BJ (cell line): ENCODE measurements at places on chromosomes 4 and X.

DNA sequence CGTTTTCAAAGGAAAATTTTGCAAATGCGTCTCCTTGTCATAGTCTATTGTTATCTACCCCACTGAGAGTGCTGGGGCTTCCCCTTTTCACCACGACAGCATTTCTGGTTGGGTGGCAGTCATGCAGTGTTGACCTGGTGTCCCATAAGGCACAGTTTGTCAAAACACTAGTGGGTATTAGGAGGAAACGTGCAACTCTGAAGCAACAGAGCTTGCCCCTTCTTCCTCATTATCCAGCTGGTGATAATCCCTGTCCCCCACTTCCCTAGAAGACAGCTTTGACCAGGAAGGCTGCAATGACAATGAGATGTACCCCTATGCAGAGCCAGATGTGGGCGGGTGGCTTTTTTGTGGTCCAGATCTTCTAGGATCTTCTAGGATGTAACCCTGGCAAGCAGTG is 1.8 kb downstream of the TBC1D1 start:
- no peak for DNase-seq

DNA sequence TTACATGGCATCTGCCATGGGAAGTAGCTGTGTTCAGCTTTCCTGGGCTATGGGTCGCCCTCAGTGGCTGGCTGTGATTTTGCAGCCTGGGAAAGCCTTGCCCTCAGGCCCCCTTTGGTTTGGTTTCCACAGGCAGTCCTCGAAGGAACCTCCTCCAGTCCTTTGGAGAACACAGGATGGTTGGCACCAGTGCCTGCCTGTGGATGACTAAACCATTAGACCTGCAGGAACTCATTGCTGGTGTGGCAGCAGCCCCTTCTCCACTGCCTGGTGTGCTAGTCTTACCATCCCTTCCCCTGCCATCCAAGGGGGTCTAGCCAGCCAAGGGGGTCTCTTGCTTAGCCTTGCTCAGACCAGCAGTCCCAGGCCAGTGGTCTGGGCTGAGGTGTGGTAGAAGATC is 71.4 kb upstream of the PJA1 start:
- DNase-seq: no peak

DNA sequence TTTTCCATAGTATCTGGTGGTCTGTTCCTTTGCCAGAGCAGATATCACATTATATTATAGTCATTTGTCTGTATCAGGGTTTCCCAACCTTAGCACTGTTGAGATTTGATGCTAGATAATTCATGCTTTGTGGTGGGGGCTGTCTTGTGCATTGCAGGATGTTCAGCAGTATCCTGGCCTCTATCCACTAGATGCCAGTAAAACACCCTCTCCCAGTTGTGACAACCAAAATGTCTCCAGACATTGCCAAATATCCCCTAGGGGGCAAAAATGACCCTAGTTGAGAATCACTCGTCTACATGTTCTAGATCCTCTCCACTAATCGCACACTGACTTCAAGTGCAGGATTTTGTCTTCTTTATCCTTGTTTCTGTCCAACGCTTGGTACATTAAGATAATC is 160.8 kb downstream of the FANCB start:
- no peak for DNase-seq

GRCh38 chr4:143743591-143743990 is 43.1 kb upstream of the FREM3 start:
- DNase-seq: no peak

GRCh38 chr4:2795893-2796848 is 3.3 kb downstream of the SH3BP2 start:
- DNase-seq: peak; percentile 37

DNA sequence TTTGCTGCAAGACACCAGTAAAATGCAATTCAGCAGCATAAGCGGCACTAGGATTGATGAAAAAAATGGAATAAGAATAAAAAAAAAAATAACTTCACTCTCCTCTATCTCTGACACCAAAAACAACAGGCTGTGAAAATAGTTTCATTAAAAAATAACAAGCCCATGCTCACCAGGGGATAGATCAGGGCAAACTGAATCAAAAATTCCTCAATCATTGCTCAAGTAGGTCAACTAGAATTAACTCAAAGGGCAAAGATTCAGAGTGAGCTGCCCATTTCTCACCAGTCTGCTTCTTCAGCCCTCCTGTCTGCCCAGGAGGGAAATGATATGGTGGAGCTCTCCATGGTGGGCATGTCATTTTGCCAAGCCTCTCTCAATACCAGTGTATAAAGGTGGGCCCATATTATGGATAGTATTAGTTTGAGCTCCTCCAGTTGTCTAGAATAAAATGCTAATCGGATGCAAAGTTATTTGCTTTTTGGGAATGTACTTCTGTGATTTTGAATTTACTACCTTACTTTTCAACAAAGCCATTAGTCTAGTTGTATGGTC is 153.9 kb downstream of the UNC5C start:
- no peak for DNase-seq

GRCh38 chr4:39568805-39569204 is 41.6 kb upstream of the UGDH start:
- no peak for DNase-seq

DNA sequence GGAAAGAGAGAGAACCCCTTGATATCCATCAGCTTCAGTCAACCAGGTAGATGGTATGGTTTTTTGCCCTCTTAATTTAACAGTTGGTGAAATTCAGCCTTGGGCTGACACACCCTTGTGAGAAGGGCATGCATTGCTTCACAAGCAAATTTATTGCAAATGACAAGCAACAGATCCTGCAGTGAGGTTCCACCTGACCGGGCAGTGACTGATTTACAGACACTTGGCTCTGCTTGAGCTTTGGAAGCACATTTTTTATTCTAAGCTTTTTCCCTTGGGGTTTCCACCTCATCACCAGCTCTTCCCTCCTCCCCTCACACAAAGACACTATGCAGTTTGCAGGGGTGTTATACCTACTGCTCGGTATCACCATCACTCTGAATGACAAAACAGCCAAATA is 28.3 kb upstream of the SERTM2 start:
- no peak for DNase-seq

GRCh38 chr4:177182166-177182565 is 127.5 kb upstream of the NEIL3 start:
- DNase-seq: peak; percentile 35

- DNase-seq: no peak
Observed at GRCh38 chr4:9926586-9926985, 94.7 kb downstream of the SLC2A9 start.

DNA sequence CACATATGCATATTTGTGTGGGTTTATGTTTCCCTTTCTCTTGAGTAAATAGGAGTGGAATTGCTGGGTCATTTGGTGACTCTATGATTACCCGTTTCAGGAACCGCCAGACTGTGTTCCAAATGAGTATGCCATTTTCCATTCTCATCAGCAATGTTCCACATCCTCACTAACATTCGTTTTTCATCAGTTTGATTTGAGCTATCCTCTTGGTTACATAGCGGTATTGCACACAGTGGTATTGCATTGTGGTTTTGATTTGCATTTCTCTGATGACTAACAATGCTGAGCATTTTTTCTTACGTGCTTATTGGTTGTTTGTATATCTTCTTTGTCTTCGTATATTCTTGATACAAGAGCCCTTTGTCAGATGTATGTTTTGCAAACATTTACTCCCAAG is 218.0 kb upstream of the AMOT start:
- no peak for DNase-seq

DNA sequence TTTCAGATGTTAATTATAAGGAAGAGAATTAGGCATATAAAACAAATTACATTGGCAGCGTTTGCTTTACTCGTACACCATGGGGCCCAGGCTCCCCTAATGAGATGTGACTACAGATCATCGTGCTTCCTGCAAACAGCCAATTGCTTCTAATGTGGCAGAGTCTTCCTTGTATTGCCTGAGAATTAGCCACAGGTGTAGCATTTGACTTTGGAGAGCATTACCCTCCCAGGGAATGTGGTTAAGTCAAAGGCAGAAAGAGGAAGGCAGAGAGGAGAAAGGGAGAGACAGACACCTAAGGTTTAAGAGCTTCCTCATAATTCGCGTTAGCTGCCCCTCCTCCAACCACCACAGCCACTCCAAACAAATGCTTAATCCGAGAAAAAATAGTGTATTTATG is 97.0 kb downstream of the MID1IP1 start:
- DNase-seq: no peak

- no peak for DNase-seq
Observed at GRCh38 chr4:103496800-103497199, 223.0 kb downstream of the TACR3 start.

DNA sequence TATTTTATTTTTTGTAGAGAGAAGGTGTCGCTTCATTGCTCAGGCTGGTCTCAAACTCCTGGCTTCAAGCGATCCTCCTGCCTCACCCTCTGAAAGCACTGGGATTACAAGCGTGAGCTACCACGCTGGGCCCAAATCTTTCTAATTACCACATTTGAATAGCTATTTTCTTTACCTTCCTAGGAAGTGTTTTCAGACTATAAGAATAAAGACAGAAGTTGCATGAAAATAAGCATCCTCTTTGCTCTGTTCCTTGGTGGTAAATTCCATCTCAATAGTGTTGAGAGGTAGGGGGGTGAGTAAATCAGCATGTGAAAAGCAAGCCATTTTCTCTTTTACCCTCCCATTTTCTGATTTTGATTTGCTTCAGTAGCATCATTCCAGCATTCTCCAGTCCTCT is 122.4 kb downstream of the LARP7 start:
- DNase-seq: no peak

GRCh38 chrX:1442016-1442665 is 10.6 kb downstream of the ASMTL start:
- no peak for DNase-seq

- no peak for DNase-seq
Observed at GRCh38 chr4:70979445-70980008, 13.9 kb upstream of the DCK start.

- no peak for DNase-seq
Observed at GRCh38 chr4:109497511-109497910, 62.5 kb upstream of the MCUB start.

DNA sequence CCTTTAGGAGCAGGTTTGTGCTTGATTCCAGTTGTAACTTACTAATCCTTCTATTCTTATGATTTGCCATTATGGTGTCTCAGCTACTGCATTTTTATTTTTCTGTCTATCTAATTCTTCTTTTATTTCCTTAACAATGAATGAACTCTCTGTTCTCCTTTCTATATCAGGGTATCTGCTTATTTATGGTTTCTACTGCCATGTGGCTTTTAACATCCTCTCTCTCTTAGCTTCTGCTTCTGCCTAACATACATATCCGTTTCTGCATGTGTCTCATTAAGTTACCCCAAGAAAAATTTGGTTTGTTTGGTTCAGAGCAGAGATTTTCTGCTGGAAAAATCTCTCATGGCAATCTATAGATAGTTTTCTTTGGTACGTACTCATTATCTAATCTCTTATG is 614.4 kb downstream of the RPA4 start:
- DNase-seq: no peak

- DNase-seq: no peak
Observed at GRCh38 chrX:136920001-136920400, 39.5 kb upstream of the RBMX start.

- DNase-seq: no peak
Observed at GRCh38 chr4:132284910-132285426, 864.1 kb upstream of the PCDH10 start.

- DNase-seq: no peak
Observed at GRCh38 chrX:152528193-152528592, 77.1 kb upstream of the GABRA3 start.

DNA sequence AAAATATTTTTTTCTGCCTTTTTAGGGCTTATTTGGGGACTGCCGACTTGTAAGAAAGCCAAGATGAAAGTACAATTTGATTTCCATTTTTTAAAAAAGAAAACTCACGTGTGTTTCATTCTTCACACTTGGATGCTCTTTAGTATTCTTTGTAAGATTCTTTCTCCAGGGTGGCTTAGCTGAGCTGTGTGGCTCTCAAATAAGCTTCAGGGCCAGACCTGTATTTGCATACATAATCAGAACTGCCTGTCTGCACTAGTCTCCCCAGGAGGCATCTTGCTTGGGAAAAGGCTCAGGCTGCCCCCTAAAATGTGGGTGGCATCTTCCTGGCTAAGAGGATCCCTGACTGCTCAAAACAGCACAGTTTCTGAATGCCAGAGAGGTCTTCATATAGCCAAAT is 498.4 kb downstream of the MID1IP1 start:
- DNase-seq: no peak

GRCh38 chrX:101368800-101369199 is 17.2 kb downstream of the BTK start:
- no peak for DNase-seq

DNA sequence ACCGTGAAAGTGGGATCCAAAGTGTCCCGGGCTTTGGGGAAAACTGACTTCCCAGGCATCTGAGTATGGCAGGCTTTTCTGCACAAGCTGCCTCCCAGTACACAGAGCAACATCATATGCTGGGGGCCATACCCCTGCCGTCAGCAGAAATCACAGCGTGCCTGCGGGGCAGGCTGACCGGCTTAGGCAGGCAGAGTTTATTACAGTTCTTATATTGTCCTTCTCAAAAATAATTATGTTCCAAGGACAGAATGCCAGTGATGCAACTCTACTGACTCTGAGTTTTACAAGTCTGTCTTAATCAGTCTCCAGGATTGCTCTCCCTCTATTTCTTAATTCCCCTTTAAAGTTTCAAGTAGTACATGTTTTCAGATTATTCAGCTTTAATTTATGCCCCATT is 37.0 kb downstream of the IL21 start:
- DNase-seq: peak; percentile 44

DNA sequence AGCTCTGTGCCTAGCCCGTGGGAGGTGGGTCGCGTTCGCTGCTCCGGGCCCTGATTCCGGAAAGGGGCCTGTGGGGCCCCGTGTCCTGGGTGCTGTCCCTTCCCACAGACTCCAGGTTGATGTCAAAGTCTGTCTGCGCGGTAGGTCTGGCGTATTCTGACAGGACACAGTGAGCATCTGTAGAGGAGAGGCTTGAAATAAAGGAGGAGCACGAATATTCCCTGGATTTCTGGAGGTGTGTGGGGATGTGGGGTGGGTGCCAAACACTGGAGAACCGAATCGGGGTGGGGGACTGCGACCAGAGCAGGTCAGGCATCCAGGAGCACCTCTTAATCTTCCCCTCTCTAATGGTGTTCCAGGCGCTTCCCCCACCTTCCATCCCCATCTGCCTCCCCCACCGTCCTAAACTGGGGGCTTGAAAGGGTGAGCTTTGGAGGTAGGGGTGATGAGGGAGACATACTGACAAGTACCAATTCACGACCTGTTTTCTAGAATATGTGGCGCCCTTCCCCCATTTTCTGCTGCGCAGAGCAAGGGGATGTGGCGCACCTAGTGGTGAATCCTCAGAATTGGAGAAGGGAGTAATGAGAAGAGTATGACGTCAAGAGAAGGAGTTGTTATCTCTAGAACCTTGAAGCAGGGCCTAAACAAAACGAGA is 877 bp downstream of the GPRASP1 start:
- no peak for DNase-seq

DNA sequence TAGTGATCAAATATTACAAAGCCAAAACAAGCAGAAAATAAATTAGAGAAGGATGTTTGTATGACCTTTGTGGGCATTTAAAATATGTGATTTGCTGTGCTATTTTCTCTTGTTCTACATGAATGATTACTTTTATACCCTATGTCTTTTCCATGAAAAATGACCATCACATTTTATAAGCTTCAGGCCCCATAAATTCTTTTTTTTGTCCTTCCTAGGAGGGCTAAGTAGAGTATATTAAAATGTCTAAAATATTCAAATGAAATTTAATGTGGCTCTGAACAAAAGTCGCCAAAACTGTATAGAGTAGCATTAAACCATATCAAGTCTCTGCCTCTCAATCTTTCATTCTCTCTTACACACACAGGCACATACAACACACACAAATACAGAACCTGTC is 15.9 kb upstream of the EMCN start:
- no peak for DNase-seq
